ENCODE measurements at places on chromosomes 4 and X.

- DNase-seq = no peak
Observed at GRCh38 chr4:39205000-39205399, 22.7 kb downstream of the WDR19 start.

DNA sequence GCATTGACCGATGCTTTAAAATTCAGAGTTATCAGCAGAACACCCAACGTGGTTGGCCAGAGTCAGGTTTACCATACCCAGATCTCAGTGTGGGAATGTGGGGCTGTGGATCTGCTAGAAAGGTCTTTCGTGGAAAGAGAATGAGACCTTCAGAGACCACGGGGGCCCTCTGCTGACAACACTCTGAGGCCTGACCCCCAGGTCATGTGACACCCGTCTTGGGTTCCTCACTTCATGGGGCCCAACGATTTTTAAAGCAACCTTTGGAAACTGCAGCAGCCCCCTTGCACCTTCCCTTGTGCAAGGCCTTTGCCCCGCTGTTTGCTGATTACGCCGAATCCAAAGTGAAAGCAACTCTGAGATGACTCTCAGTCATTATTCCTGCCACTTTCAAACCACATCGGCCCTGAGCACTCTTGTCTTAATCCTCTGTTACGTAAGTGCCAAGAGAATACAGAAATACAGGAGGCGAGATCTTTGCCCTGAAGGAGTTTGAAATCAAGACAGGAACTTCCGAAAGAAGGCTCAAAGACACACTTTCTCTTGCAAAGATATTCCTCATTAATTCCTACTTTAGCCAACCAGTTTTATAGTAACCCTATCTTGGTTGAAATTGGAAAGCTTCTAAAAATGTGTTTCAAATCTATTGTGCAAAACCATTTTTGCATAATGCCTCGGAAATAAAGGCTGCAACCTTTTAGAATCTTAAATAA, 88.3 kb downstream of the EVC2 start:
- no peak for DNase-seq

DNA sequence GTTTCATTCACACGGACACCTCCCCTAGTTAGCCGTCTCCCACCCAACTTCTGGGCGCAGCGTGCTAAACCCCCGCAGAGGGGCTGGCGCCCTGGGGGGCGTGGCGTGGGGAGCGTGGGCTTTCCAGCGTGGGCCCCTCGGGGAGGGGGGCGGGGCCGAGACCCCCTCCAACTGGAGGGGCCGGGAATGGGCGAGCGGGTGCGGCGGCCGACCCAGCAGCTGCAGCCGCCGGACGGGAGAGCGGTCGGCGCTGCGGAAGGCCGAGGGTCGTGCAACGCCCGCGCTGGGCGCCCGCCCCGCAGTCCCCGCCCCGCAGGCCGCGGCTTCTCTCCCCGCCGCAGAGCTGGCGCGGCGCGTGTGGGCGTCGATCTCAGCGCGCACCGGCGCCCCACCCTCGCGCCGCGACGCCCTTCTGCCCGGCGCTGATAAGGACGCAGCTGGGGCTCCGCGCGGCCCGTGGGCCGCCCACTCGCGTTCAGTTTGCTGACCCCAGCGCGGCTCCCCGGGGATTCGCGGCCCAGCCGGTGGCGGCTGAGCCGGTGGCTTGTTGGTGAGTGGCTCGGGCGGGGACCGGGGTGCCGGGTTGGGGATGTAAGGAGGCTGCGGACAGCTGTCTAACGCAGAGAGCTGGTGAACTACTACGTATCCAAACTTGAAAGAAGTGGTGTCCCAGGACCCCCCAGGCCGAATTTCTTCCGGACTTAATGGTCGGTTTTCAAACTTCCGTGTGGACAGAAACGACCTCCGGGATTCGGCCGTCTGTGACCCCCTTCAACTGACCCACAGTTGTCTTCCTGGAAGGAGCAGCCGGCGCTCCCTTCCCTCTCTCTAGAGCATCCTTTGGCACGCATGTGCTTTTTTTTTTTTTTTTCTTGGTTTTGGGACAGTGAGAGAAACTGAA, 1.5 kb downstream of the FHDC1 start:
- no peak for DNase-seq

GRCh38 chr4:129747756-129748155, 651.8 kb downstream of the C4orf33 start:
- no peak for DNase-seq

GRCh38 chrX:3176439-3176820, 135.2 kb downstream of the ARSF start:
- no peak for DNase-seq

DNA sequence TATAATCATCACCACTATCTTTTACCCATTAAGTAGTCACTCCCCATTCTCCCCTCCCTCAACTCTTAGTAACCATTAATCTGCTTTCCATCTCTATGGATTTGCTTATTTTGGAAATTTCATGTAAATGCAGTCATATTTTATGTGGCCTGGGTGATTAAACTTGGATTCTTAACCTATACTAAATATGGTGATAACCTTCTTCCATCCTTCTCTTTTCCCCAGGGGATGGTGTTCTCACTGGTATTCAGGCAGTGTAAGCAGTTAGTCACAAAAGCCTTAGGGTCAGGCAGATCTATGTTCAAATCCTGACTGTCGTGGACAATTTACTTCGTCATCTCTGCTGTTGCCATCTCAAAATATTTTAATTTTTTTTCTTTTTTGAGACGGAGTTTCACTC, 29.6 kb downstream of the RAB40AL start:
- DNase-seq = no peak

GRCh38 chr4:148780426-148781005, 338.3 kb upstream of the NR3C2 start:
- DNase-seq = no peak

- DNase-seq = no peak
Observed at GRCh38 chr4:6271701-6272465, 2.2 kb downstream of the WFS1 start.

GRCh38 chr4:139826426-139826825, 160.8 kb downstream of the MGST2 start:
- DNase-seq = no peak

- no peak for DNase-seq
Observed at GRCh38 chrX:21738950-21739287, 19.0 kb downstream of the SMPX start.

- DNase-seq = no peak
Observed at GRCh38 chr4:182103614-182104319, 139.4 kb upstream of the TENM3 start.

- no peak for DNase-seq
Observed at GRCh38 chrX:34826964-34827363, 115.6 kb upstream of the FAM47B start.

GRCh38 chrX:28273736-28274135, 292.5 kb upstream of the DCAF8L1 start:
- no peak for DNase-seq

DNA sequence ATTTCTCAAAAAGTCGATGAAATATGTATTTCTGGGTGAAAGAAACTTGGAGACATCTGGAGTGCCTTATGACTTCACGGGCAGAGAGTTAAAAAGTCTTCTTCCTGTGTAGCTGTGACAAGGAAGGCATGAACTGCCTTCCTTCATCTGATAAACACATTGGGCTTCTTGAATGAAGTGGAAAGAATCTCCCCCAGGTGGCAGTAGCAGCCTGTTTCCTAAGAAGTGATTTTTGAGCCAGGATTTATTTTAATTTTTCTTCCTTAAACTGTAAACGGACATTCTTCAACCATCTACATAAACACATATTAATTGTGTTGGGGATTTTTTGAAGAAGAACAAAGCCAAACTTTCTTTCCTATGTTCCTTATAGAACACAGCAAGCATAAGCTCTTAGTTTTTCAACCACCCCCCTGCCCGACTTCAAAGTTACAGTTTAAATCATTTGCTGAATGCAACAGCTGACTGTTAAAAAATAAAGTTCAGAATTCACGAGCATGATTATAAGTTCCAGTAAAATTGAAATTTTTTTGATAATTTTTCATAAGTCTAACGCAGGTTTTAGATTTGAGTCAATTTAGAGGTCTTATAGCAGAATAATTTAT, 980 bp upstream of the GIMD1 start:
- no peak for DNase-seq

- no peak for DNase-seq
Observed at GRCh38 chr4:6095023-6095752, 77.0 kb upstream of the C4orf50 start.

GRCh38 chr4:90960433-90960832, 833.2 kb downstream of the CCSER1 start:
- DNase-seq = no peak

Measured in T-helper 9 cell (primary cell).